ENCODE measurements at places on chromosomes 2 and 18.

- no peak for DNase-seq
Observed at GRCh38 chr18:13625355-13625754, 101.0 kb downstream of the FAM210A start.

- DNase-seq: no peak
Observed at GRCh38 chr2:231611273-231612108, 18.8 kb downstream of the TEX44 start.

GRCh38 chr2:196263181-196263747 is 91.9 kb upstream of the STK17B start:
- no peak for DNase-seq

DNA sequence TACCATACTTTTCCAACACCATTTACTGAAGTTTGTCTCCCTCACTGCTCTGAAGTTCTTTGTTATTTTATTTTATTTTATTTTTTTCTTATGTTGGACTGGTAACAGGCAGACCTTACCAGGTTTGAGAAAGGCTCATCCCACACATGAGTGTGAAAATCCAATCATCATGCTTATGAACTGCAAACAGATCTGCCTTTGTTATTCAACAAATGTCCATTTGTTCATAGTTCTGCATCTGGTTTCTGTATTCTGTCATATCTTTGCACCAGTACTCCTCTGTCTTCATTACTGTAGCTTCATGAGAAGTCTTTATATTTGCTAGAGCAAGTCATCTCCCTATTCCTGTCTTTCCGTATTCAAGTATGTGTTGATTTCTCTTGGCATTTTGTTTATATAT is 5.3 kb downstream of the RNU2-63P start:
- no peak for DNase-seq

DNA sequence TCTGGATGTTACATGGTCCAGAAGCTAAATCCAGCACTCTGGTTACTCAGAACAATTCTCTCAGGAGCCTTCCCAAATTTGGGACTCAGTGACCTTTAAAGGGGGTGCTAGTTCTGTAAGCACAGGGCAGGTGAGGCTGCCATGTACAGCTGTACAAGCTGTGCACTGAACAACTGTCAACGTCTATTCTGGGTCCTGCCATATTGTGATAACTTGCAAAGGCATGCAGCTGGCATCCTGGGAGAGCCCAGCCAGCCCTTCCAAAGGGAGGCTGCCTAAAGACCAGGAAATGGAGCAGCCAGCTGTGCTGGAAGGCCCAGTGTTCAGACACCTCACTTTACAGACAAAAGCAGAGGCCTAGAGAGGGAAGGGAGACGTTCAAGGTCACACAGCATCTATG is 204.8 kb downstream of the KLHL29 start:
- no peak for DNase-seq

- DNase-seq: no peak
Observed at GRCh38 chr2:185202945-185203528, 535.6 kb upstream of the FSIP2 start.

Measured in NCI-H446 (cell line).